HTR-8/SVneo (cell line): ENCODE measurements at places on chromosomes 2 and 18.

- peak; percentile 58 for DNase-seq
Measured at GRCh38 chr2:237774811-237775553, 23.6 kb upstream of the RBM44 start.

DNA sequence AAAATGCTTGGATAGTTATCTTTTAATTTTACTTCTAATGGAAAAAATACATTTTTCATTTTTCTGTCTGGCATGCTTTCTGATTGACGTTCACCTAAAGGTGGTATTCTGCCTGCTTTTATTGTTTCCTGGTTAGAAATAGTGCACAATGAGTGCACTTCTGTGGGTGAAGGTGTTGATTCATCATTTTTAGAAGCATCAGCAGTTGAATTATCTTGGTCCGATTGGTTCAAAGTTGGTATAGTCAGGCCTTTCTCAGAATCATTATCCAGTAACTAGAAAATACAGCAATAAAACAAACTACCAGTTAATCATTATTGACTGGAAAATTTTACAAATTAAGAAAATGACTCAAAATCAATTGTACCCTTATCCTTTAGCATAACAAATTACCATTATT, 84.5 kb downstream of the STRADB start:
- no peak for DNase-seq

DNA sequence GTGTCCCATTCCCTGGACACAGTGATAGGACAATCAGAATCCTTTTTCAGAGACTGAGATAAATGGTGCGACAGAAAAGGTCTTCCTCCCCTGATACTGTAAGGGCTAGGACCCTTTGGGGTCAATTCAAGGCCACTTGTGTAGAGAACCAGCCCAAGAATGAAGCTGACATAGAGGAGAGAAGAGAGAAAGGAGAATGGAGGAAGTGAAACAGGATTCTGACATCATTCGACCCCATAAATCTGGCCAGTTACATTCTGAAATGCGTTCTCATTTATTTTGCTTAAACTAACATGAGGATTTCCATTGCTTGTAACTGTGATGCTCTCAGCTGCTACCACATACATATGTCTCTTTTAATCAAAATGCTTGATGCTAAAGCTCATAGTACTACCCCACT, 148.1 kb downstream of the TMEM163 start:
- DNase-seq: no peak

GRCh38 chr2:43939695-43940256, 56.0 kb downstream of the LRPPRC start:
- DNase-seq: no peak

DNA sequence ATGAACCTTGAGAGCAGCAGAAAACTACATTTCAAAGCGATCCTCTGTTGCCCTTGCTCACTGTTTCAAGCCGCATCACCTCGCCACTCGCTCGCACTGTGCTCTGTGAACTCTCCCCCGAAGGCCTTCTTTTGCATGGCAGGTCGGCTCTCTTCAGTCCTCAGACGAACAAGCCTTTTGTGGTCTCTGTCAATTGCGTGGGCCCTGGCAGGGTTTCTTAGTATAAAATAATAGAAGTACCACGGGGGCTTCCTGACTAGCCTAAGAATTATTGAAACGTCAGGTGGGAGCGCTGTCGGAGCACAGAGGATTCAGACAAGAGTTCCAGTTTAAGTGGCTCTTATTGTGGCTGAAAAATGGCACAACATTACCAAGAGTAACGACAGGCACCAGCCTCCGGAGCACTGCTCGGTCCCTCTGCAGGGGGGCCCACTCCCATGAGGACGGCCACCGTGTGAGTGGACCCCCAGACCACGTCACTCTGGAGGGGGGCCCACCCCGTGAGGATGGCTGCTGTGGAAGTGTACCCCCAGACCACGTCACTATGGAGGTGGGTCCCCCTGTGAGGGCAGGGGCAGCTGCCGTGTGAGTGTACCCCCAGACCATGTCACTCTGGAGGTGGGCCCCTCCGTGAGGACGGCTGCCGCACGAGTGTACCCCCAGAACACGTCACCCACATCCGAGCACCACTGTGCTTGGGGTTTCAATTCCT, 237.7 kb downstream of the HDAC4 start:
- DNase-seq: no peak

- DNase-seq: no peak
Measured at GRCh38 chr2:38649176-38649728, 16.7 kb upstream of the GALM start.

DNA sequence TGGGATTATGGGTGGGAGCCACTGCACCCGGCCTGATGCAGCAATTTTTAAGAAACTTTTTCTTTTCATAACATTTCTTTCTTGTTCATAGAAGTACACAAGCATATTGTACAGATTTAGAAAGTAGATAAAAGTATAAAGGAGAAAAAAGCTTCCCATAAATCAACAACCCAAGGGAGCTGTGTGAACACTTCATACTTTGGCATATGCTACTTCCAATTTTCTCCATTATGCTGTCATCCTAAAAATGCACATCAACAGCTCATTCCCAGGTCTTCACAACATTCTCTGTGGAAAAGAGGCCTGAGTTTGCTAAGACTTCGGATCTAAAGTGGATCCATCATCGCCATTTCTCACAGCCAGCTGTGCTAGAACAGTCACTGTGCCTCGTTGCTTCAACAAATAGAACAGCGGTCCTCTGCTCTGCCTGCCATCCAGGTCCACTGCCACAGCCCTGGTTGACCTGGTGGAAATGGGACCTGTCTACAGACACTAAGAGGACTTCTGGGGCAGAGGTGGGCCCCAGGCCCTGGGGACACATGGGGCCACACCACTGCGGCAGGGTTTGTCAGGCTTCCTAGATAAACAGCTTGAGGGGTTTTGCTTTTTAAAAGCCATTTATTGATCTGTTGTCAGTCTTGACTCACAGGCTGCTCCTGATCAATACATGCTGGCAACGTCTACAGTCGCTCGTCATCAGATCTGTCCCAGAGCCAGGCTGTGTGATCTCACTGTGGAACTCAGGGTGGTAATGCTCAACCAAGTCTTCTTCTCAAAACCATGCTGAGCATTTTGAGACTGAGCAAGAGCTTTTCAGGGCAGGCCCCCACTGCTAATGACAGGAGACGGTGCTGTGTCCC, 72.7 kb upstream of the MGAT4A start:
- DNase-seq: no peak

DNA sequence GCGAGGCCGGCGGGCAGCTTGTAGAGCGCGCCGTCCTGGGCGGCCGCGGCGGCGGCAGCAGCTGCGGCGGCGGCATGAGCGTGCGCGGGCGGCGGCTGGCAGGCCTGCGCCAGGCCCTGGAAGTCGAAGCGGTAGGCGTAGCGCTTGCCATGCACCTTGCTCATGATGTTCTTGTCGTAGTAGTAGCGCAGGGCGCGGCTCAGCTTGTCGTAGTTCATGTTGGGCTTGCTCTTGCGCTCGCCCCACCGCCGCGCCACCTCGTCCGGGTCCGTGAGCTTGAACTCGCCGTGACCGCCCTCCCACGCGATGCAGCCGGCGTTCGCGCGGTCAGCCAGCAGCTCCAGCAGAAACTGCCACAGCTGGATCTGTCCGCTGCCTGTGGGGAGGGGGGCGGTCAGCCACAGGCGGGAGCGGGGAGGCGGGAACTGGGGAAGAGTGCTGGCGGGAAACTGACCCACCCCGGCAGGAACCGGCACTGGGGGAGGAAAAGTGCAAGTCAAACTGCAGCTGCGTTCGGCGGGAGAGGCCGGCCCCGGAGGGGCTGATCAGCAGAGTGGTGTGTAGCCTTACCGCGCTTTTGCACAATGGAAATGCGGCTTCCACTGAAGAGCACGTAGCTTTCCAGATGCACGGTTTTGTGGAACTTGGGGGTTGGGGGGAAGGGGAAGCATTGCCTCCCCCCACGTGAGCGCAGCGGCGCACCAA, 3.0 kb downstream of the FEV start:
- no peak for DNase-seq

GRCh38 chr18:54790109-54790508, 38.2 kb upstream of the RAB27B start:
- DNase-seq: no peak

- DNase-seq: no peak
Measured at GRCh38 chr2:8148260-8149006, 533.4 kb upstream of the ID2 start.

- DNase-seq: no peak
Measured at GRCh38 chr2:238865015-238865719, 17.3 kb downstream of the TWIST2 start.

DNA sequence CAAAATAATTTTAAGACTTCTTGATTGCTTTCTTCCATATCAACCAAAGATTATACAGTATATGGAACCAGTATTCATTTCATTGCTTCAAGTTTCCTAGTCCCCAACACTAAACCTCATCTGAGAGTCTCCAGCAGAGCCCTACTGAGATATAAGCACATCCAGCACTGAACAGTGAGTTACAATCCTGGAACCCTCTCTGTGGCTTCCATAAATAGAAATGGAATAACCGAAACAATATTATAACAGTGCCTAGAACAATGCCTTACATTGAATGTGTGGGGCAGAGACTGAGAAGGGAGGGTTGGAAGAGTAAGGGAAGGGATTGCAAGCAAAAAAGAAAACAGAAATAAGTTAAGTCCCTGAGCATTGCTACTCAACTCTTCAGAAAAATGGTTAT, 18.9 kb downstream of the AAK1 start:
- no peak for DNase-seq

- no peak for DNase-seq
Measured at GRCh38 chr2:45984366-45984765, 312.8 kb upstream of the EPAS1 start.

DNA sequence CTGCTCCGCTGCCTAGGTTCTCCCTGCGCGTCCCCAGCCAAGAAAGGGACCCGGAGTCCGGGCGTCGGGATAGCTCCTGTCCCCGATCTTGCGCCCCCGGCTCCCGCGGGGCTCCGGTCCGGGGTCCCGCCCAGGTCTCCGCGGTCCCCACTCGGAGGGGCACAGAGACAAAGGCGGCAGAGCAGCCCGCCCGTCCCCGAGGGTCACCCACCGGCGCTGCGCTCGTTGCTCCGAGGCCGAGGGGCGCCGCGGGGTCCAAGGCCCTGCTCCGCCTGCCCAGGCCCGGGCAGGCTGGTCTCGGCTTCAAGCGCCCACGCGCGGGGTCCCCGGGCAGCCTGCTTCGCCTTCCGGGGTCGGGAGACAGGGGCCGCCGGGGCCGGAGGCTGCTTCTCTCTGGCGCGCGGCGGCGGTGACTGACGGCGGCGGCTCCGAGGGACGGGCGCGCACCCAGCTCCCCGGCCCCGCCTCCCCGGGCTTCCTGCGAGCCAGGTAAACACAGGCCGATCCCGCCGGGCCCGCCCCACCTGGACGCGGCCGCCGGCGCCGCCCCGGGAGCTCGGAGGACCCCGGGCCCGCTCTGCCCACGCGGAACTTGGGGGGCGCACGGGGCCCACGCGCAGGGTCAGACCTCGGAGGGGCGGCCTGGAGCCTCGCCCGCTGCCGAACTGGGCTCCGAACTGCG, at the start of gene MBP:
Gene MBP, minus strand, starts transcription at position 415 of the 682 bp plus-strand sequence. CDS start 27,522 bp downstream, outside the sequence.
- DNase-seq: no peak

DNA sequence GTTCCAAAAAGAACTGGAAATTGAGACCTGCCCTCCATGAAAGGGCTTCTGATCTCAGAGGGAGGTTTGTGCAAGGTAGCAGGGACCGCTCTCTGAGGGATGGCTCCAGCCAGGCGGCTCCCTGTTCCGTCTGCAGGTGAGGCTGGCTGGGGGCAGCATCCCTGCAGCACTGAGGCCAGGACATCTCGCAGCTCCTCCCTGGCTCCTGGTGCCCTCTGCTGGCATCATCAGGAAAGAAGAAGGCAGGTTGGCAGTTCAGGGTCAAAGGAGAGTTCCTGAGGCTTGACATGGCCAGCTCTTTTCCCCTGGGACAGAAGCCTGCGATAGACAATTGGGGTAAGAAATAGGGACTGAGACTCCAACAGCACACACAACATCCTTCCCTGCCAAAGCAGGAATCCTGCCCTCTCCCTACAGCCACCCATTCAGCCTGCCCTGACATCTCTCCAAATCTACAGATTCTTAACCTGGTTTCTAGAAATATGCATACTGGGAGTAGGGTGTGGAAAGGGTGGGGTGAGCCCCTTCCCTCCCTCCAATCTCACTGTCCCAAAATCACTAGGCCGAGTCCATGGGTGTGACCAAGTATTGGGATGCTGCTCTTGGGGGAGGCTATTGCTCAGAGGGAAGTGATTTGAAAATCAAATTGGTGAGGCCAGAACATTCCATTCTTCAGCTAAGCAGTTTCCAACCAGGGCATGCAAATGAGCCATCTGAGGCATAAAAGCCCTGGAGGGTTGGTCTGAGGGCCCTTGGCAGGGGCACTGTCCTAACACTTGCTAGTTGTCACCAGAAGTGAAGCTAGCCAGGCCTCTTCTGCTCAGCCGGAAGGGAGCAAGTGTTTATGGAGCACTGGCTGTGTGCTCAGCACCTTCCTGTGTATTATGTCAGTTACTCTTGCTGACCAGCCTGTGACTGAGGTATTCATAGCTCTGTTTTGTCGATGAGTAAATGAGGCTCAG, 185.4 kb downstream of the TFCP2L1 start:
- DNase-seq: peak; percentile 31

GRCh38 chr2:198143793-198144192, 339.4 kb downstream of the PLCL1 start:
- no peak for DNase-seq

GRCh38 chr2:228771774-228772173, 499.3 kb downstream of the PID1 start:
- DNase-seq: no peak

GRCh38 chr2:202098291-202098690, 25.2 kb downstream of the KIAA2012 start:
- DNase-seq: no peak

DNA sequence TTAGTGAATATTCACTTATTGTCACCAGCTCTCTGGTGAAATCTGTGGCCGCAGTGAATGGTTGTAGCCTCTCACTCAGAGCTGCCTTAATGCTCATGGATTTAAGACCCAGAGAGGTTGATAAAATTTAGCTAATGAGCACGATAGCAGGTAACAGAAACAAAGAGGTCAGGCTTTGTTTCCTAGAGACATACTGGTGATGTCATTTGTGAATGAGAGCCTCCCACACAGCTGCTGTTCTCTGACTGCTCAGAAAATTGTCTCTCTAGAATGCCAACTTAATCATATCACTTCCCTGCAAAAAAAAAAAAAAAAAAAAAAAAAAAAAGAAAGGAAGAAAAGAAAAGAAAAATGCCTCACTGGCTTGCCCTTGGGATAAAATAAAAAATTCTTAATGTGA, 411.7 kb upstream of the MYT1L start:
- no peak for DNase-seq

GRCh38 chr2:24731040-24731439, 62.2 kb downstream of the PTRHD1 start:
- DNase-seq: no peak

DNA sequence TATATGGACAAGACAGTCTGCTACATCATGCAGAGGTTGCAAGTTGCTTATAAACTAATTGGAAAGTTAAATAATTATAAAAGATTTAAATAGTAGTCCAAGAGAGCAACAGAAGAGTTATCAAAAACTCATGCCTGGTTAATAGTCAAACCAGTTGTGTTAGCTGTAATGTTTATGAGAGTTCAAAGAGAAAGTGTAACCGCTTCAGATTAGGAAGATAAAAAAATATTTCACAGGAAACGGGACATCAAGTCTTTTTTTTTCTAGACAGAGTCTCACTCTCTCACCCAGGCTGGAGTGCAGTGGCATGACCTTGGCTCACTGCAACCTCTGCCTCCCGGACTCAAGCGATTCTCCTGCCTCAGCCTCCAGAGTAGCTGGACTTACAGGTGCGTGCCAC, 34.6 kb upstream of the RNF125 start:
- DNase-seq: no peak
